ENCODE measurements at places on chromosomes 6 and 20. TPM values are rescaled to one million over a fixed set of nuclear protein-coding genes. Genes with fewer than 3 reads are reported as not detected.

- DNase-seq = no peak
These were observed 141.0 kb upstream of the MLN start for GRCh38 chr6:33944686-33945411.

- DNase-seq = no peak
These were observed 78.3 kb downstream of the ME1 start for GRCh38 chr6:83352424-83353061.

DNA sequence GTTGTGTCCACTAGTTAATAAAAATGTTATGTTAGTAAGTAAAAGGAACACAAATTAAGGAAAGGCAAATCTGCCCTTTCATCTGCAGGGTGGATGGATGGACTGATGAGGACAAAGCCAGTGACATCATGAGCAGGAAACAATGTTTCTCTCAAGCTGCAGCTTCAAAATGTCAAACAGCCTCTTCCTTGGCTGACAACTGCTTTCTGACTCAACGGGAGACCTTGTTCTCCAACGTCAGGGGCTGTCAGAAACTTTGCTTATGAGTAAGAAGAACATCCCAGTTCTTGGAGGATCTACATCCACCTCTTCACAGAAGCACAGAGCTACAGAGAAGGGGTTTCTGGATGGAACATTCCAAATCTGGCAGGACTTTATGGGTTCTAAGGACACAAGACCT, 6.0 kb downstream of the CST2 start:
- no peak for DNase-seq

DNA sequence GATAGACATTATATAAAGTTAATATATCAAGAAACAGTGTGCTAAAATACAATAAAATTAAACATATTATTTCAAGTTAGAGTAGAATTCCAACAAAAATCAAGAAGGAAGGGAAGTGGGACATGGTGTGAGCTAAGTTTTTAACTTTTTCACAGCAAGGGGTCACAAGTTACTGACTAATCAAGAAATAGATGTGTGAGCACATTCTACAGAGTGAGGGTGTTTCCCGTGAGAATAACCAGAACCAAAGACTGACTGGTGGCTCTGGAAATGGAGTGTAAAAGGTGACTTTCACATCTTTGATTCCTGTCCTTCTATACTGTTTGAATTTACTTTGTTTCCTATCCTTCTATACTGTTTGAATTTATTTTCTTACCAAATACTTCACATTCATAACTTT, 206.6 kb downstream of the TASP1 start:
- no peak for DNase-seq

- DNase-seq = no peak
These were observed 223.9 kb downstream of the ERMARD start for GRCh38 chr6:169975286-169975685.

GRCh38 chr20:59571551-59572314, 32.6 kb upstream of the PHACTR3 start:
- peak; percentile 69 for DNase-seq

C6orf118 gene
- not detected for total RNA-seq

GATA5 gene
- not detected for total RNA-seq

SIRPA gene
- total RNA-seq = 0.09 TPM

TTI1 gene
- total RNA-seq = 34.1 TPM

TBX18 gene
- total RNA-seq = not detected

BPI gene
- total RNA-seq = not detected

CST2 gene
- not detected for total RNA-seq
